ENCODE measurements at places on chromosomes 7 and 10. TPM values are rescaled to one million over a fixed set of nuclear protein-coding genes. Genes with fewer than 3 reads are reported as not detected.

Gene OR9A2
- total RNA-seq: not detected

Gene MYO1G
- total RNA-seq: 0.13 TPM

Gene UBE2D4
- 9.3 TPM for total RNA-seq

Gene ITPRID1
- not detected for total RNA-seq

Gene APBB1IP
- total RNA-seq: not detected

Gene ADCY1
- total RNA-seq: 50.7 TPM

Gene MLXIPL
- 8.7 TPM for total RNA-seq

Gene SEMA3D
- 1.8 TPM for total RNA-seq

Gene CPVL
- 21.8 TPM for total RNA-seq

Gene LRRC61
- 5.1 TPM for total RNA-seq

GRCh38 chr7:75937958-75938786, 23.2 kb downstream of the POR start:
- DNase-seq: no peak

DNA sequence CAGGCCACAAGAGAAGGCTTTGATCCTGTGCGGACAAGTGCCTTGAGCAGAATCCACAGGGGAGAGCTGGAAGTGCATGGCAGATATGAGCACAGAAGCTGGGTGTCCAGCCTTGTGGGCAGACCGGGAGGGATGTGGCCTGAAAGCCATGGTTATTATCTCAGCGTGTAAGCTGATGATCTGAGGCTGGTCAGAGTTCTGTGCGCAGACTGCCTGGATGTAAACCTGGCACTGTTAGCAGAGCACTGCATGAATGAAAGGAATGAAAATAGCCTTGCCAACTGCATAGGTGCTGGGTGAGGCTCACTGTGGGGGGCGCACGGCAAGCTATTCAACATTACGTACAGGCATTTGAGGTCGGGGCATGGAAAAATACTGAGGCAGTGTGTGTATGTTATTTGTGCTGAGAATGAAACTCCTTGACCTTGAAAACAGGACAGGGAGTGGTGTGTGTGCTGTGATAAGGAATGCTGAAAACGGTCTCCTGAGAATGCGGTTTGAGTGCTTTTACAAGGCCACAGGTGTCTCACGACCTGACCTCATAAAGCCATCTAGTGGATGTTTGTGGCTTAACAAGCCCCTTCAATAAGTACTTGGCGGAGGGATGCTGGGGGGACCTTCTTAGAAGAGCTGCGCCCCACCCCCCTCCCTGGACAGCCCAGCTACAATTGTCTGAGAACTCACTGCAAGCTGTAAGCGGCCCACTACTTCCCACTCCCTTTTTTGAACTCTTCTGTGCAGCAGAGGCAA, 18.7 kb downstream of the AKR1C1 start:
- DNase-seq: peak; percentile 21

DNA sequence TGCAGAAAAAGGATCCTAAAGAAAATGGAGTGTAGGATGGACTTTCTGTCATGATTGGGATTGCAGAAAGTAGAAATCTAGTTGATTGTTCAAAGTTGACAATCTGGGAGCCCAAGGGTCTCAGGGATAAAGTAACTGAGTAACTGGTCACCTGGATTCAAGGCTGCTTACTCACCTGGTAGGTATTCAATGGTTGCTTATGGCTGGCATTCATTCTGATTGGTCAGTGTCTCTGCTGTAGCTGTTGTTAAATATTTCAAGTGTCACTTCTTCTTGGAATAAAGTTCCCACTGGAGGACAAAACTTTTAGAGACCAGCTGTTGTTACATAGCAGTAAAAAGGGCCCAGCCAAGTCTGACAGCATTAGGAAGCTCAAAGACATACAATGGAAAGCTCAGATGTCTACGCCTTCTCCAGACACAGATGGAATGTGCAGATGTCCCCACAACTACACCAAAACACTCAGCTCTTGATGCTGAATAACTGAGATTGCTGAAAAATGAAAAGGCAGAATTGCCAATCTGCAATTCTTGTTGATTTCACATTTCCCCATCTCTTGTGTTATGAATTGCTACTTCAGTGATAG, 106.9 kb downstream of the ZNF467 start:
- no peak for DNase-seq

- no peak for DNase-seq
Observed at GRCh38 chr10:58742141-58742540, 229.5 kb downstream of the BICC1 start.

DNA sequence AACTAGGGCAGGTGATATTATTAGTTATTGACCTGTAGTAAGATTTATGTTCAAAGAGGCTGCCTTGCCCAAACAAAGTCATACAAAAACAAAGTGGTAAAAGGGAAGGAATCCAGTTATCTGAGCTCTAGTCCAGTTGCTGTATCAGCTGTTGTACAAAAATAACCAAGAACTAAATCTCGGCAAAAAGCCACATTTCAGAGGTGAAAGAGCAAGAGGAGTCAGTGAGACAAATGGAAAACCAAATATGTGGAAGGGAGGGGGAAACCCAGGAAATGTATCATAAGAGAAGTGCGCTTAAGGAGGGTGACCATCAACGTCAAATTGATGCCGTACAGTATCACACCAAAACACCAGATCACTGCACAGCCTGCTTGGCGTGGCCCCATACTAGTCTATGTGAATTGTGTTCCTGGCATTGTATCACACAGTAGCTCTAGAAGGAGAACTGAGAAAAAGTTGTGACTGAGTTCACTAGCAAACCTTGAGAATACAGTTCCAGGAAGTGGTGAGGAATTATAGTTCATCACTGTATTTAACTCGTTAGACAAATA, 6.4 kb downstream of the AGBL3 start:
- DNase-seq: no peak

DNA sequence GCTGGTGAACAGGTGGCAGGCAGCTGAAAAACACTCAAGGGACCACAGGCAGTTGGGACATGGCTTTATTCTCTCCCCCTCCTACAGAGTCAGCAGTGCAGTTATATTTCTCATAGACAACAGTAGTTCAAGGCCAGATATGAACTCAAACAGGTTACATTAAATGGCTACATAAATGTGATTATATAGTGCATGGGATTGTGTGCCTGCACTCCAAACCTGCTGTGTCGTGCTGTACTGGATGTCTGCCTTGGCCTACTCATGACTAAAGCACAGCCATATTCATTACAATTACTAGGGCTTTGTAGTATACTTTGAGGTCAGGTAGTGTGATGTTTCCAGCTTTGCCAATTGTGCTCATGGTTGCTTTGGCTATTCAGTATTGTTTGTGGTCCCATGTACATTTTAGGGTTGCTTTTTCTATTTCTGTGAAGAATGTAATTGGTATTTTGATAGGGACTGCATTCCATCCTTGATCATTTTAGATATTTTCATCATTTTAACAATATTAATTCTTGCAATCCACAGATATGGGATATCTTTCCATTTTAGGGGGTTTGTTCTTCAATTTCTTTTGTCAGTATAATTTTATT, 393.6 kb downstream of the CNTNAP2 start:
- DNase-seq: no peak

DNA sequence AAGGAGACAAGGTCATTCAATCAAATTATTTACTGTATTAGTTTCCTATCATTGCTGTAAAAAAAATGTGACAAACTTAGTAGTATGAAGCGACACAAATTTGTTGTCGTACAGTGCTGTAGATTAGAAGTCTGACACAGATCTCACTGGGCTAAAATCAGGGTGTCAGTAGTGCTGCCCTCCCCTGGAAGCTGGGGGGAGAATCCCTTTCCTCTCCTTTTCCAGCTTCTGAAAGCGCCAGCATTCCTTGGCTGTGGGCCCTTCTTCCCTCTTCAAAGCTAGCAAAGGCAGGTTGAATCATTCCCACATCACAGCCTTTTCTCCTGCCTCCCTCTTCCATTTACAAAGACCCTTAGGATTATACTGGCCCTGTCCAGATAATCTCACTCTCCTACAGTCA, 28.0 kb downstream of the VPS41 start:
- no peak for DNase-seq

DNA sequence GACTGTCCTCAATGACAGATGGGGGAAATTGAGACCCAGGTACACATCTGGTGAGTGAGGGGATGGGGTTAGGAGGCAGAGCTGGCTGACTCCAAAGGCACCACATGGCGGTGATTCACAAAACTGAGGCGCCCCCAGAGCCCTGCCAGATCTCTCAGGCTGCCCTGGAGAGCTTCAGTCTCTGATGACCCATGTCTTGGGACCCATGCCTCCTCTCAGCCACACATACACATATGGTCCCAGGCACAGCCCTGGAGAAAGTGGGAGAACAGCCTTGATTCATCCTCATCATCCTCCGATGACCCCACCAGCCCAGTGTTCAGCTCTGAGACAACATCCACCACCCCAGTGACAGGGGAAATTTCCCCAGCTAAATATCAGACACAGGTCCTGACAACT, 426.0 kb downstream of the RPS24 start:
- DNase-seq: no peak

DNA sequence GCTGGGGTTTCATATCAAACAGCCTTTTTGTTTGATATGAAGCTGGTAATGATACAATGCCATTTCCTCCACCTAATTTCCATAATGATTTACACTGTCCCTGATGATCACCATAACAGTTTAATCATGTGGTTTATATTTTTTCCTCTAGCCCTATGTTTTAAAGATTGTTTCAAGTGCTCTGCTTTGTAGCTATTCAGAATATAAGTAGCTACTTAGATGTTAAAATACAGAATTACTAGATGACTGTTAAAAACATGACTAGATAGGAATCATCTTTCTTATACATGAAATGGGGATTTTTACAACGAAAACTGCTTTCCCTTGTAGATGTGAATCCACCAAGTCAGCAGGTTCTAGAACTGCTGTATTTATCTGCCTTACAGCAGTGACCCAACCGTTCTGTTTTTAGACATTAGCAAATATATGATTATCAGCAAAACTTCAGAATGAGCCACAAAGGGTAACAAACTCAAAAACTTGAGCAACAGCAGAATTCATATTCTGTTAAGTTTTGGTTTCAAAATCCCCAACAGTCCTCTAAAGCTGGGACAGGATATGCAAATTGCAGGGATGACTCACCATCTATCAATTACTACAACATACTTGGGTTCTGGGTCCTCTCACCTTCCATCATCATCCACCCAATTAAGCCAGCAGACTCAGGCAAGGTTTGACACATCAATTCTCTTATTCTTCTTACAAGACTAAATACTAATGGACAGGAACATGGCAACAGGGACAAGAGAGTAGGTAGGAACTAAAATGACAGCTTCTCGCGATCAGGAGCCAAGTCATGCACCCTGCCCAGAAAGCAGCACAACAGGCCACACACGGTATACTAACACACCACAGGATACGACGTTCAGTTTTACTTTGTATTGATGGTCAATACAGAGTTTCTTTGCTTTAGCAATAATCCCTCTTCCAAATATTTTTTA, 83.9 kb downstream of the PIP4K2A start:
- DNase-seq: no peak

DNA sequence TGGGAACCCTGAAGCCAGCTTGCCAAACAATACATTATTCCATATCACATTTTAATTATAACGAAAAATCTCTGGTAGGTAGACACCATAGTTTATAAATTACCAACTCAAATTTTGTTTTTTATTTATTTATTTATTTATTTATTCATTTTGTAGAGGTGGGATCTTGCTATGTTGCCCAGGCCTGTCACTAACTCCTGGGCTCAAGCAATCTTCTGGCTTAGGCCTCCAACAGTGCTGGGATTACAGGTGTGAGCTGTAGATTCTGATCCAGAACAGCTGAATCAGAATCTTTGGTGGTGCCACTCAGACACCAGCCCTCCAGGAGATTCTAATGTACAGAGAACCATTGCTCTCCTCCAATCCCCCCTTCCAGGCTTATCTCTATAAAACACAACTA, 1.7 kb downstream of the PON2 start:
- DNase-seq: no peak

GRCh38 chr7:114426382-114426781, 11.8 kb downstream of the FOXP2 start:
- no peak for DNase-seq

DNA sequence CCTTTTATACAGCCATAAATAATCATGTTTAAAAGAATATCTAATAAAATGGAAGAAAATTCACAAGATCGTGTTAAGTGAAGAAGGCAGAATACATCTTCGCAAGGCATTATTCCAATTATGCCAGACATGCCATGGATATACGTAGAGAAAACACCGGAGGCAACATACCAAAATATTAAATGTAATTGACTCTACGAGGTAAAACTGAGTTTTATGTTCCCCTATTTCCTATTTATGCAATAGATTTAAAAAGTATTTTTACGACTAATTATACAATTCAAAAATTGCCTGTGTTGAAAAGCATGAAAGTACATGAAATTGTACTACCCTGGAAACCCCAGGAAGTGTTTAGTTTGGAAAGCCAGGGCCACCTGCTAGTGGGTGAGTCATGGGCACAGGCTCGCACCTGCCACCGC, 936 bp upstream of the REPIN1 start:
- DNase-seq: no peak

- no peak for DNase-seq
Observed at GRCh38 chr10:28858646-28859045, 181.3 kb downstream of the BAMBI start.

- DNase-seq: peak; percentile 97
Observed at GRCh38 chr10:133393401-133394063, 425 bp upstream of the MTG1 start.

DNA sequence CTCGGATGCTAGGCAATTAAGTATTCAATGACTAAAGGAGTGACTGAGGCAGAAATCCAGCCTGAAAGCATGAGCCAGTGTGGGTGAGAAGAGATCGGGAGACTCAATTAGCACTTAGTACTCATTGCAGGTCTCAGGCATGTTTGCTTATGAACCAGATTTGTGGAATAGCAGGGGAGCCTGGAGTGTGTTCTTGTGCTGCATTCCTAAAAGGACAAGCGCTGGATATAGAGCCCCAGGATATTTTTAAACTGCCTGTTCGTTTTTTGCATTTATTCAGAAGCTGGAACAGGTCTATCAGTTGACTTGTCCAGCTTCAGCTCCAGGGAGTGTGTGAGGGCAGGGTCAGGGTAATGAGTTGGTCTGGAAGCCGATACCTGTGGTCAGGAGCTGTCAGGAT, 120.3 kb downstream of the BMPER start:
- no peak for DNase-seq

GRCh38 chr10:61592581-61592980, 70.1 kb upstream of the CABCOCO1 start:
- DNase-seq: peak; percentile 15

GRCh38 chr10:93152136-93152535, 78.4 kb downstream of the CYP26A1 start:
- DNase-seq: no peak

DNA sequence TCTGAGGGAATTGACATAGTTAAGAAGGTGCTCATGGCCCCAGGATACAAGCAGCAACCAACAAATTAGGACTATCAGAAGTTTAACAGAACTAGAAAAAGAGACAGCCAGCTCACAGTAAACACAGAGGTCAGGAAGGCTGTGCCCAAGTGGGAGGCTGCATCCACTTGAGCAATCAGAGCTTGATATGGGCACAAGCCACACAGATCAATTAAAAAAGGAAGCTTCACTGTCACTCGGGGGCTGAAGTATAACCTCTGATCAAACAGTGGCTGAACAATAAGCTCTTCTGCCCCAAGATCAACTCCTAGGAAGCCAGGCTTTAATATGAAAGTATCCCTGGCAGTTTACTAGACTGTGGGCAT, 40.0 kb downstream of the ZNF438 start:
- DNase-seq: no peak

All from endothelial cell (in vitro differentiated cells).